Left colon (tissue), 2 donors: ENCODE measurements at places on chromosomes 2 and 18.

GRCh38 chr2:29718076-29718686 lies 203.2 kb downstream of the ALK start:
- no peak for DNase-seq

DNA sequence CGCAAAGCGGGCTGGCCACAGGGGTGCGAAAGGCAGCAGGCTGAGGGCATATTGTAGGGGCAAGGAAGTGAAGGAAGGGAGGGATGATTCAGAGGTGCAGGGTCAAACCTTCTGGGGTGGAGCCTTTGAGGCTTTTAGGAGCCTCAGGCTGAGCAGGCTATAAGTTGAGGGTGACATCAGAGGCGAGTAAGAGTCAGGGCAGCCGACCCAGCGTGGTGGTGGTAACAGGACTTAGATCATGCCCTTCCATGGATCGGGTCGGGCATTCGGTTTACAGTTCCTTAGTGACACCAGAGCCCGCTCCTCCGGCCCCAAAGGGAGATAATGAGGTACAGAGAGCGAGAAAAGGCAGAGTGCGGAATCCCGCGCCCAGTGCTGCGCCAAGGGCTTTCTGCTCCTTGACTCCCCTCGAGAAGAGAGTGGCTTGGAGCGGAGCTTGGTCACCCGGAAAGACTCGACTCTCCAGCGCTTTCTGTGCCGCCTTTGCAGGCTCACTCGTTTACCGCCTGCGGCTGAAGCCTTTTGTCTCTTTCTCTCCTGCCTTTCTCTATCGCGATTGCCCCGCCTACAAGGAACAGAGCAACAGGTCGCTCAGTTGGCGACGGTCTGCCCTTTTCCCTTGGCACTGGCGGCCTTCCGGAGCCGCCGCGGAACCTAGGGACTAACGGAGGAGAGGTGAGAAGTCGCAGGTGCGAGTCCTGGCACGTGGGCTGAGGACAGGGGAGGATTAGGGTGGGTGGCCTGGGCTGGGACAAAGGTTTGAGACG lies 720 bp downstream of the LBX2 start:
- peak; percentile 22 for DNase-seq

DNA sequence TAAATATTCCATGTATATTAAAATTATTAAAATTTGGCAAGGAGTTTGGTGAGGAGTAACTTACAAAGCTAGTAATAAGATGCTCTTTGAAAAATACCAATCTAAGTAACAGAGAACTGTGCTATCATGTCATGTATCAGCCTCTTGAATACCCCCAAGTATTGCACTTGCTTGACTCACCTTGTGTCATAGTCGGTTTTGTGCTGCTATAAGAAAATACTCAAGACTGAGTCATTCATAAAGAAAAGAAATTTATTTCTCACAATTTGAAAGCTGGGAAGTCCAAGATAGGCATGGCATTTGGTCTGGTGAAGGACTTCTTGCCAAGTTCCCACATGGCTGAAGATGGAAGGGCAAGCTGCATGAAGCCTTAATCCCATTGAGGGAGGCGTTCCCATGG lies 179.2 kb downstream of the MEMO1 start:
- DNase-seq, result no peak

GRCh38 chr2:14524803-14525080 lies 107.8 kb upstream of the LRATD1 start:
- no peak for DNase-seq

- no peak for DNase-seq
Observed at GRCh38 chr2:128358941-128359731, 40.5 kb upstream of the HS6ST1 start.

DNA sequence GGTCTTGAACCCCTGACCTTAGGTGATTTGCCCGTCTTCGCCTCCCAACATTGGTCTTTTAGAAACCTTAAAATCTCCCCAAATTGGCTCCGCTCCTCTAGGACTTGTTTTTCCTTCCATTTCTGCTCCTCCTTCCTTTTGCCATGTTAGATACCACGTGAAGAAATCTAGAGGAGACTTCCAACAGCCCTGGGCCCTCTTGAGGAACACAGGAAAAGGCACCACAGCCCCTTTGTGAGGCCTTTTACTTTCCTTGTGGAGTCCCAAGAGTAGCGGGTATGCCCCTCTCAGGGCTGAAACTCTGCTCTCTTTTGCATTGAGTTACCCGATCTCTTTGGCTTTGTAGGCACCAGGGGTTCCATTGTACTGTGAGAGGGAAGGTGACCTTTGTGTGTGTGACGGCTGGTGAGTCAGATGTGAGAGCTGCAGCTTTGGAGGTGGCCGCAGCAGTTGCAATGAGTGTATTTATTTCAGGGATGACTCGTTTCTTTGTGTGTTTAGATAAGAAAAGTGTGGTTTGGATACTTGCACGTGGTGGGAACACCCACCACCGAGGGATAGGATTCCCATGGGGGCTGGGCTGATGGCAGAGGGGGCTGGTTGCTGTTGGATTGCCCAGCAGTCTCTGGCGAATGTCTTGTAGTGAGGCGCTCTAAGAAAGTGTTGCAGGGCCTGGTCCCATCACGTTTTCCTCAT lies 218.4 kb upstream of the HS6ST1 start:
- DNase-seq, result no peak

DNA sequence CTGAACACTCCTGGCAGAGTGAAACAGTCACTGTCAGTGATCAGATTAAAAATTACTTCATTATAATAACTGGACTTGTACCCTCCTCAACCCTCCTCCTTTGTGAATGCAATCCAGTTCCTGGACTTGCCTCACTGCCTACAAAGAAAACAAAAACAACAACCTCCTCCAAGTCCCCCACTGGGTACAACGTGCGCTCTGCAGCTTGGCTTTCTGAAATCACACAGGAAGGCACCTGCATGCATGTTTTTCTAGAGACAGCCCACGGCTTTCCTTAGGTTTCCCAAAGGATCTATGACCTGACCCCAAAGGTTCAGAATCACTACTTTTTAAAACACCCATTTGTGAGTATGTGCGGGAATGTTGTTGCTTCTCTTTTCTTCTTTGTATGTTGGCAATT lies 61.4 kb upstream of the TUBA3E start:
- no peak for DNase-seq

DNA sequence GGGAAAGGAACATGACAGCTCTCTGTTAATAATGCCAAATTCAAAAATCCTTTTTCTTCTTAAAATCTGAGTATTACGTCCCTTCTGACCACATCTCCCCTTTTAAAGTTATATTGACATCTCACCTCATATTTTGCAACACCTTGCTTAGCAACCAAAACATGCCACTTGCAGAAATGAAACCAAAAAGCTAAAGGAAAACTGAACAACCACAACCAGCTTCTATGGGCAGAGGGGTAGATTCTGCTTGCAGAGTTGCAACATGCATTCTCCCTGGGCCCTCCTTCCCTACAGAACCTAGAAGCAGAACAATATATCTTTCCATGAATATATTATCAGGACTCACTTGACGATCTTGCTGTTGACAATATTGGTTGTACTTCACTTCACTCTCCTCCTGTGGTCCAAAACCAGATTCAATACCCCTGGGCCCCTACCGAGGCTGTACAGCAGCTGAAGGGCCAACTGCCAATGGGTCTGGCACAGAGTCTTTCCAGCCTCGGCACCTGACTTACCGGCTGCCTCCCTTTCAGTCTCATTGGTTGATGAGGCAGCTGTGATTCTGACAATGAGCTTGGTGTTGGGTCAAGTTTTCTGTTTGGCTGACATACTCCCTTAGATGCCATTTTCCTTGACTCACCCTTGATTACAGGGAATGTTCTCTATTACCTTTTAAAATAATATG lies 616.6 kb downstream of the ZEB2 start:
- no peak for DNase-seq
